ENCODE measurements at places on chromosomes 13 and 19.

GRCh38 chr19:33514885-33515551 is 6.6 kb downstream of the PEPD start:
- no peak for DNase-seq

- no peak for DNase-seq
These were observed 12.7 kb downstream of the DOT1L start for GRCh38 chr19:2176337-2176994.

DNA sequence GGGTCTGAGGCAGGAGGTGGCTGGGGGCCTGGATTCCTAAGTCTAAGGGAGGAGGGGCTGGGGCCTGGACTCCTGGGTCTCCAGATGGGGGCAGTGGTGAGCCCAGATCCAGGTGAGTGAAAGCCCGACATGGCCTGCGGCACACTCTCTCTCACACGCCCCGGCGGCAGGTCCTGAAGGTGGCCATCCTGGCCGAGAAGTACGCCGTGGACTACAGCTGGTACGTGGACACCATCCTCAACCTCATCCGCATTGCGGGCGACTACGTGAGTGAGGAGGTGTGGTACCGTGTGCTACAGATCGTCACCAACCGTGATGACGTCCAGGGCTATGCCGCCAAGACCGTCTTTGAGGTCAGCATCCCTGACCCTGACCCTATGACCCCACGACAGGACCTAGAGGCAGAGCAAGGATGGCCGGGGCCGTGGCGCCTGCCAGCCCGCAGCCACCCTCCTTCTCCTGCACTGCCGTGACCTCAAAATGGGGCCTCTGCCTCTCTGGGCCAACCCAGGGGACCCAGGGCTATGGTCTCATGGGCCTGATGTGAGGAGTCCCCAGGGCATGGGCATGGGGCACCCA is 13.2 kb downstream of the FUZ start:
- no peak for DNase-seq

DNA sequence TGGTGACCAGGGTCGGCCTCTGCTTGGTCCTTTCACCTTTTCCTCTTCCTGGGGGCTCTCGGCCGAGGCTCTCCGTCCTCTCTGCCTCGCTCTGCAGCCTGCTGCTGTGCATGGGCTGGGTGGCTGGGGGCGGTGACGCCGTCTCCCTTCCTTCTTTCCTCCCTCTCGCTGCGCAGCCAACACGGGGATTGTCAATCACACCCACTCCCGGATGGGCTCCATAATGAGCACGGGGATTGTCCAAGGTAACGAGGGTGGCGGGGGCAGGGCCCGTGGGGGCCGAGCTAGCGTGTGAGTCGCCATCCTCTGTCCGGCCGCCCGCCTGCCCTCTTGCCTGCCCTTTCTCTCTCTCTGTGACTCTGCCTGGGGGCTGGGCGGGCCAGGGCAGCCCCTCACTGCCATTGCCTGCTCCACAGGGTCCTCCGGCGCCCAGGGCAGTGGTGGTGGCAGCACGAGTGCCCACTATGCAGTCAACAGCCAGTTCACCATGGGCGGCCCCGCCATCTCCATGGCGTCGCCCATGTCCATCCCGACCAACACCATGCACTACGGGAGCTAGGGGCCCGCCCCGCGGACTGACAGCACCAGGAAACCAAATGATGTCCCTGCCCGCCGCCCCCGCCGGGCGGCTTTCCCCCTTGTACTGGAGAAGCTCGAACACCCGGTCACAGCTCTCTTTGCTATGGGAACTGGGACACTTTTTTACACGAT is 7.1 kb downstream of the YIPF2 start:
- no peak for DNase-seq

DNA sequence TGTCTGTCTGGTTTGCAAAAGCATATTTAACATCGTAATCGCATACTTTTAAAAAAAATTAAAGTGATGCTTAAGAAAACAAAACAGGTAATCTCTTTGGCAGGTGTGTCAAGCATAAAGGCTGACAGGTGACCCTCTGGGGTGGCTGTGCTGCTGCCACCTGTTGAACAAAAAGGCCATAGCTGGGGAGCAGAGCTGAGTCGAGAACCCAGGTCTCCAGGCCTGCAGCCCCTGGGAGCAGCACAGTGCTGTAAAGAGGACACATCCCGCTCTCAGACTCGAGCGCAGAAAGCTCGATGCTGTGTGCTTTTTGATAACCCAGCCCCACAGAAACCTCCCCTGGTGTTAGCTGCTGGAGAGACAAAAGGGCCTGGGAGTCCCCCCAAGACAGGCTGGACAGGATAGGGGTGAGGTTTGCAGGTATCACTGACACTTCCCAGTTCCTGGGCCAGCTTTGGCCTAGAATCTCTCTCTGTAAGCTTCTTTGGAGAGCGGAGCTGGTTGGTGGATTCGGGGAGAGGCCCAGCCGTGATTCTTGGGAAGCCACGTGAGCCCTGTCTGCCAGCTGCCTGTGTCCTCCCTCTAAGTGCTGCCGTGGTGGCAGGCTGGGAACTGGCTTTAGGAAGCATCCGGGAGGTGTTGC is 66.9 kb downstream of the C13orf42 start:
- DNase-seq, result no peak

DNA sequence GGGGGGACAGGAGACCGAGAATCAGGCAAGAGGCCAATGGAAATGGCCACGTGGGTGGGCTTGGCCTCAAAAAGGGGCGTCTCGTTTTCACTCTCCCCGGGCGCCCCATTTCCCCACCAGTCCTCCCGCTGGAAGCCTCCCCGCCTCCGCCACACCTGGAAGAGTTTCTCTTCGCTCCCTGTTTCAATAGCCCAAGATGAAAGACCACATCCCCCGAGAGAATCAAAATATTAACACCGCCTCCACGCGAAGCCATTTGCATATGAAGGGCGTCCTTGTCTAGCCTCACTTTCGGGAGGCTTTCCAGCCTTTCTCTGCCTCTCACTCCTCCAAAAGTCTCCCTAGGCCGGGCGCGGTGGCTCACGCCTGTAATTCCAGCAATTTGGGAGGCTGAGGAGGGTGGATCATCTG is 691 bp upstream of the OLFM2 start:
- no peak for DNase-seq

- DNase-seq, result no peak
These were observed 19.9 kb downstream of the ACER1 start for GRCh38 chr19:6313398-6313969.

- no peak for DNase-seq
These were observed 51.7 kb upstream of the EEF1AKMT1 start for GRCh38 chr13:20825477-20825875.

GRCh38 chr13:101360525-101360924 is 55.8 kb downstream of the NALCN start:
- no peak for DNase-seq

- no peak for DNase-seq
These were observed 3.4 kb downstream of the TMEM145 start for GRCh38 chr19:42316223-42317211.

DNA sequence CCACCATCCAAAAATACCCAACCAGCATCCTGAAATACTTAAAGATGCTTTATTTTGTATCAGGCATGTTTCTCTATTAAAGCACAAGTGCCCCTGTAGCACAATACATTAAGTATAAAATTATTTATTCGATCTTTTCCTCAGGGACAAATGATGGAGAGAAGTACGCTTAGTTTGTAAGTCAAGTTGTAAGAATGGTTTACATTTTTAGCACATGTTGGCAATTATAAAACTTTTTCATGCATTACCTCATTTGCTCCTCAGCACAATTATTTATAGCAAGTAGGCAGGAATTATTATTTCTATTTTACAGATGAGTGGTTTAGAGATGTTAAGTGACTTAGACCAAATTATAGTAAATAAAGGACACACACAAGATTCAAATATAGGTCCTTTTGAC is 232.6 kb upstream of the HTR2A start:
- DNase-seq, result no peak

DNA sequence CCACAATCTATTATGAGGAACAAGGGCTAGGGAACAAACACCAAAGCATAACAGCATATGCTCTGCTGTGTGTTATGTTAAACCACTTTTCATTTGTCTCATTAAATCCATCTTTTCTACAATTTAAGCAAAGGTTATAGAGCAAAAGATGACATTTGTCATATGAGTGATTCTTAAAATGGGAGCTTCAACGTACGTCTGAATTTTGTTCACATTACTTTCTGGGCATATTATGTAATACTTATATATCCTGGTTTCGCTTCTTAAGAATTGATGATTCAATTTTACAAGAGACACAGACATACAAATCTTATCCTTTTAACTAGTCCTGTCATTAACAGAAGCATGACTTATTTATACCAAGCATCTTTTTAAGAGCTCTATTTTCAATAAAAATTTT is 3.3 kb upstream of the TPP2 start:
- no peak for DNase-seq

- no peak for DNase-seq
These were observed 12.5 kb downstream of the ZNF611 start for GRCh38 chr19:52722062-52723003.

GRCh38 chr13:46831588-46832194 is 34.7 kb upstream of the ESD start:
- DNase-seq, result no peak

- DNase-seq, result no peak
These were observed 19.3 kb upstream of the FREM2 start for GRCh38 chr13:38667526-38668109.

GRCh38 chr19:884420-885211 is 8.4 kb downstream of the MED16 start:
- no peak for DNase-seq

DNA sequence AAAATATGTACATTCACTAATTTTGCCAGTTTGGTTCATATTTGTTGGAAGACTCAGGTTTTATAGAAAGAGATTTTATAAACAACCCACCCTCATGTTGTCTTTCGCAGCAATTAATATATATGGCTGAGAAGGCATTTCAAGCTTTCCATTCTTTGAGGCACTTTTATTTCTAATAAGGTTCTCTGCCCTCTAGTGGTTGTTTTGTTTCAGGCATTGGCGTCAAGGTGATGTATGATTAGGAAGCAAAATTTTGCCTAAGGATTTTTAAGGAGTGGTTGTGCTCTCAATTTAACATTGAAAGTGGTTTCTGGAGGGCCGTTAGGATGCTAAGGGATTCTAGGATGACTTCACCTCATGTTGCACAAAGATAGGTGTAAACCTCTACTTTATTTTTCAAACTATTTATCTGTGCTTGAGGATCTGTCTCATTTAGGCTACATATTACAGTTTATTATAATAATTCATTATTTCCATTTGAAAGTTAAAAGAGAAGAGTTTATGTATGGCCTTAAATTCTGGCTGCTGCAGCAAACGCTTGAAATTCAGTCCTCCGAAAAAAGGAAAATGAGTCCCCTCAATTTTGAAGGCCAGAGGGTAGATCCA is 35.9 kb downstream of the OXGR1 start:
- no peak for DNase-seq

GRCh38 chr13:39322836-39323585 is 280.0 kb downstream of the LHFPL6 start:
- no peak for DNase-seq

- DNase-seq, result no peak
These were observed 33.0 kb downstream of the MBD3L2B start for GRCh38 chr19:6988257-6988656.

DNA sequence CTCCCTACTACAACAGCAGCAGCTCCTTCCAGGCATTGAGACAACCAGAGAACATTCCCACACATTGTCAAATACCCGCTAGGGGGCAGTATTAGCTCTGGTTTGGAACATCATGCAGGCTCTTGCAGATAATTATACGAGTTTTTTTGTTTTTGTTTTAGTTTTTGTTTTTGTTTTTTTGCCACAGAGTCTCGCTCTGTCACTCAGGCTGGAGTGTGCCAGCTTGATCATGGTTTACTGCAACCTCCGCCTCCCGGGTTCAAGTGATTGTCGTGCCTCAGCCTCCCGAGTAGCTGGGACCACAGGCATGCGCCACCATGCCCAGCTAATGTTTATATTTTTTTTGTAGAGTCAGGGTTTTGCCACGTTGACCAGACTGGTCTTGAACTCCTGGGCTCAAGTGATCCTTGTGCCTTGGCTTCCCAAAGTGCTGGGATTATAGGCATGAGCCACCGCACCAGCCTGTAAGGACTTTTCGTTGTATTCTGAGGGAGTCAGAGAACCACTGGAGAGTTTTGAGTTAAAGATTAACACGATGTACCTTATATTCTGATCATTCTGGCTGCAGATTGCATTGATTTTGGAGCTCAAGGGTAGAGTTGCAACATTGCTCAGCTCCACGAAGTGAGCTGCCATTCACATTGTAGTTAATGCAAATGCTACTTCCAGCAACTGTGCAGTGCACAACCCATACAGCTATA is 41.7 kb upstream of the CEACAM20 start:
- DNase-seq, result no peak

- DNase-seq, result no peak
These were observed 4.3 kb downstream of the RPL36 start for GRCh38 chr19:5694167-5694955.
